Left lung (tissue), 14 donors: ENCODE measurements at places on chromosomes 5 and 9. TPM values are rescaled to one million over a fixed set of nuclear protein-coding genes. Genes with fewer than 3 reads are reported as not detected.

Gene CDKN2B-AS1
- total RNA-seq, result 0.58 TPM

Gene ACSL6
- total RNA-seq, result 1.1 TPM

Gene ANKRD18B
- 0.58 TPM for total RNA-seq

Gene PCDHGA7
- total RNA-seq, result 1.7 TPM

Gene ELL2
- total RNA-seq, result 62.7 TPM

Gene ARID3C
- total RNA-seq, result not detected

Gene PCDHB12
- 2.3 TPM for total RNA-seq

Gene HTR1A
- total RNA-seq, result not detected

Gene LCN1
- not detected for total RNA-seq

Gene FAM151B
- total RNA-seq, result 4.6 TPM

Gene SMIM3
- total RNA-seq, result 16.4 TPM

Gene C6
- 0.79 TPM for total RNA-seq

Gene IL7R
- 144 TPM for total RNA-seq
